ENCODE measurements at places on chromosomes 12 and 14.

- DNase-seq = no peak
Measured at GRCh38 chr12:2825132-2825531, 9.7 kb downstream of the NRIP2 start.

GRCh38 chr12:76340680-76341435, 7.4 kb downstream of the BBS10 start:
- DNase-seq = no peak

DNA sequence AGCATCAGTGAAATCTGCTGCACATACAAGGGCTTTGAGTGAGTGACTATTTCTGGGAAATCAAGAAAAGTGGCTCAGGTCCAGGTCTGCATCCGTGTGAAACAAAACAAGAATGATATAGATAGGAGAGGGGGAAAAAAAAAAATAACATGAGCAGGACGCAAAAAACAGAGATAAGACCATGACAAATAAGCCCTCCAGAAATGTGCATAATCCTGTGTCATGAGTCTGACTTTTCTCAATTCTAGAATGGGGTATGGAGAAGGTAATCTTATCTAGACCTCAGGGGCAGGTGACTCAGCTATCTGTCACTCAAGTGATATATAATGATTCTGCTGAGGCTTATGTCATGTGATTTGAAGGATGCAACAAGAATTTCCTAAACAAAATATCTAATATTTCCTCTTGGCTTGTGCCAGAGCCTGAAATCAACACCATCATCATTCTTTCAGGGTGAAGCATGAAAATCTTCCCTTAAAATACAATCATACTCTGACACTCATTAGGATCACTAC, 250.0 kb downstream of the PHLDA1 start:
- DNase-seq = no peak

DNA sequence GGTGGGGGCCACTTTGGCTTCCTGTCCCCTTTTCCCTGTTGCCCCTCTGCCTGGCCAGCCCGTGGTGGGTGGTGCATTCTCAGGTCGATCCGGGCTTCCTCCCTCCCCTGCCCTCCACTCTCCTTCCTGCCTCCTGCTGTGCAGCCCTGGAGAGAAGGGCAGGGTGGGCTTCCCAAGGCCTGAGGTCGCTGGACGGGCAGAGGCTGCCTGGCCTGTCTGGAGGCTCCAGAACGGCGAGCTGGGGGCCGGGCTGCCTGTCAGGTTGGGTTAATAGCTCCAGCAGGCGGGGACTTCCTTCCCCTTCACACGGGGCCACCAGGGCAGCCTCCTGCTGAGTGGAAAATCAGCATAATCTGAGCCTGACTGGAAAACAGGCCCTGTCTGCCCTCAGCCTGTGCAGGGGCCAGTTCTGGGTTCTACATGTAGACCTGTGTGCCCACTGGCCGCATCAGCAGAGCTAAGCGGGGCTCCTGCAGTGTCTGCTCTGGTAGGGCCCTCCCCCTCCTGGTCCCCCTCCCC, 11.3 kb downstream of the KIF26A start:
- no peak for DNase-seq

- DNase-seq = no peak
Measured at GRCh38 chr12:121992059-121992879, 29.4 kb upstream of the BCL7A start.

All from stimulated activated CD8-positive, alpha-beta memory T cell treated with anti-CD3 and anti-CD28 coated beads, Interleukin-15, amount 100 ng/mL, for 24 hours (primary cell).